ENCODE measurements at places on chromosomes 2 and 18.

DNA sequence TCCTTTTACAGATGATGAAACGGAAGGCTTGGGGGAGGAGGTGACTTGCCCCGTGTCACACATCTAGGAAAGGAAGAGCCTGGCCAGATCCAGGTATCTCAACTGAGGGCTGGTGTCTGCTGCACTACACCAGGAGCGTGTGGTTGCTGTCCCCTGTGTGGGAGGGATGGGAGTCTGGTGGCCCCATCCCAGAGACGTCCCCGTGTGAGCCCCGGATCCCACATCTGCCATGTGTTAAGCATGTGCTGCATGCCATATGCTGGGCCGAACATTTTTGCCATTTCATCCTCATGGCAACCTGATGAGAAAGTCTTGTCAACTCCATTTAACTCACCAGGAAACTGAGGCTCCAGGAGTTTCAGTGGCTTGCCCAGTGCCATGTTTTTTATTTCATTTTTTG lies 4.2 kb downstream of the GAREM2 start:
- no peak for DNase-seq

DNA sequence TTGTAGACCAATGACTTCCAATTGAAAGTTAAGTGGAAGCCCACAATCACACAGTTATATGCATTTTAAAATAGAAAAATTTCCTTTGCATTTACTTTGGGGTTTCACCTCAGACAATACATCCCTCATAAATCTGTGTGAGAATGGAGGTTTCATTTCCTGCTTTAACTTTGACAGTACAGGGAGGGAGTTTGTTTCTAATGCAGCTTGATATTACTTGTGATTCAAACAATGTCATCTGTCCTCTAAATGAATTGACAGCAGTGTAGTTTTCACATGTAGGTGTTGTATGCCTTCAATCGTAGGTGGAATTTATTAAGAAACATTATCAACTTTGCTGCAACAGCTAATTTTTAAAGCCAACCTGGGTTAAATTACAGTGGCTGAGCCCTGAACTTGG lies 75.2 kb downstream of the TMEFF2 start:
- no peak for DNase-seq

GRCh38 chr18:65347446-65347845 lies 403.4 kb upstream of the CDH7 start:
- DNase-seq, result no peak

- no peak for DNase-seq
Observed at GRCh38 chr2:56357655-56358295, 174.0 kb downstream of the CCDC85A start.

GRCh38 chr2:123209202-123209601 lies 815.9 kb upstream of the CNTNAP5 start:
- DNase-seq, result no peak

- DNase-seq, result no peak
Observed at GRCh38 chr18:49047540-49047939, 96.8 kb upstream of the SMAD7 start.

DNA sequence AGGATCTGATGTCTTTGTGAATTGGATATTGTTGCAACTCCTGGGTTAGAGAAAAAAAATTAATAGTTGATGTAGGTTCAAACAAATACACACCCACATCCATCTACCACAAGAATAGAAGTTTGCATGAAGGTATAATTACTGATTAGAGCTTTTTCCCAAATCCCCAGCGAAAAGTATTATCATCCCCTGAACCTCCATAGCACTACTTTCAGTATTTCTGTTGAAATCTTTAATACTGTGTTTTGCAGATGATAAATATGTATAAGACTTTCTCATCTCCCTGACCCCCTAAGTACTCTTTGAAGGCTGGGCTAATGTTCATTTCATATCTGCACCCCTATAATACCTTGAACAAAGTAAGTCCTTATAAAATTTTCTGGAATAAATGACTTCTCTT lies 6.4 kb downstream of the FN1 start:
- DNase-seq, result no peak

DNA sequence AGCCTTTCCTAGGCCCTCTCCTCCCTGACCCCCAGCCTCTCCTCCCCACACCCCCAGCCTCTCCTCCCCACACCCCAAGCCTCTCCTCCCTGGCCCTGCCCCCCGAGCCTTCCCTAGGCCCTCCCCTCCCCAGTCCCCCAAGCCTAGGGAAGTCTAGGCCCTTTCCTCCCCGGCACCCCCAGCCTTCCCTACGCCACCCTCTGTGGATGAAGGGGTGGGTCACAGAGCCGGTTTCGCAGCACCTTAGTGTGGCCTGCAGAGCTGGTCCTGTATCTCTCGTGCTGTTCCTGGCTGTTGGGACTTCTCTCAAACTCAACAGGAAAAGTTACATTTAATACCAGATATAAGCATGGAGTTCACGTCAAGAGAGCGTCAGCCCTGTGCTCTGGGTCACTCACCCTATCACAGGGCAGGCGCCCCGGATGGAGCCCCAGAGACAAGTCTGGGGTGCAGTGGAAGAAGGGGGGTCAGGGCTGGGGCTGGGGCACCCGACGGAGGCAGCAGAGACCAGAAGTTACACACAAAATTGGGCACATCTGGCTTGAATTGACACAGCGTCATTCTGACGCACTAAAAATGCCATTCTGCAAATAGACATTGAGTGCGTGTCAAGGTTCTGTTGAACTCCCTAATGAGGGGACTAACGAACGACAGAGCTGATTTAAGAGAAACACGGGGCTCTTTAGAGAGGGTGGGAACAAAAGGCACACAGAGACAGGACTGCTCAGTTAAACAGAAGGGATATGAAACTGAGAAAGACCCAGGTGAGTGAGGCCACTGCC lies 24.0 kb downstream of the KCNIP3 start:
- DNase-seq, result no peak

- DNase-seq, result no peak
Observed at GRCh38 chr2:65186093-65186868, 41.4 kb upstream of the ACTR2 start.

GRCh38 chr18:62786689-62787088 lies 71.3 kb downstream of the PHLPP1 start:
- no peak for DNase-seq

DNA sequence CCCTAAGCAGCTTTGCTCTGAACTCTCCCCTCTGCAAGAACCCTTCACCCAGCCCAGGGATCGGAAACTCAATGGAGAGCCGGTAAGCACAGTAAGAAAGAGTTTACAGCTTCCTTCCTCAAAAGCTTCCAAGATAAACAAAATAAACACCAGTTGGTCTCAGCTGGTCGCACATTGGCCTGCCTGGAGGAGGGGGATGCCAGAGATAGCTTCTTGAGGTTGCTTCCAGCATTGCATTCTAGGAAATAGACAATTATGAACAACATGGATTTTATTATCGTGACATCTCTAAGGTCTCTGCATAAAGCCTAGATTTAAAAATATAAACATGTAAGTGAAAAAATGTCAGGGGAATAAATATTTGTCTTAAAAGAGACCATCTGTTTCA lies 141.5 kb upstream of the PKDCC start:
- DNase-seq, result no peak

DNA sequence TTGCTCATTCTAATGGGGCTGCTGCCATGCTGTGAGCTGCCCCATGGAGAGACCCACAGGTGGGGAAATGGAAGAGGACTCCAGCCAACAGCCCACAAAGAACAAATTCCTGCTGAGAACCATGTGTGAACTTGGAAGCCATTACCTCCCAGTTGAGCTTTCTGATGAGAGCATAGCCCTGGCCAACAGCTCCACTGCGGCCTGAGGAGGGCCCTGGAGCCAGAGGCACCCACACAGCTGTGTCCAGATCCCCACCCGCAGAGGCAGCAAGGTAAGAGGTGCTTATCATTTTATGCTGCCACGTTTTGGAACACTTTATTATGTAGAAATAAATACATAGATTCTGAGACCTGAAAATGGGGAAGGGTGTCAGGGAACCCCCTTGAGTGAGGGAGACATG lies 44.2 kb upstream of the OTOS start:
- no peak for DNase-seq

DNA sequence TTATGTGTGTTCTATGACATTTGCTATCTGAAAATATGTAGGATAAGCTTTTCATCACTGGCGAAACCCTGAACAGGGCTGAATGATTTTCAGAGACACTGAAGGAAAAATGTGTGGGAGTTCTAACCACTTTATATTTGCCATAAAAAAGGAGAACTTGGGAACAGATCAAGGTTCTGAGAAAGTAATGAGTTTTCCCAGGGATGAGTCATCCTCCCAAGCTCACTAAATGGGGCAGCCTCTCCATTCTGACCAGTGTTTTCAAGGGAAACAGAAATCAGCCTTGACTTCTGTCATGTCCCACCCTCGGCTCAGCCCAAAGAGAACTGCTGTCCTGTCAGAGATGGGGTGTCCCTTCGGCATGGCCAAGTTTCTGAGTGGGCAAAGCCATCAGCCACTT lies 2109.8 kb upstream of the CELF4 start:
- no peak for DNase-seq

DNA sequence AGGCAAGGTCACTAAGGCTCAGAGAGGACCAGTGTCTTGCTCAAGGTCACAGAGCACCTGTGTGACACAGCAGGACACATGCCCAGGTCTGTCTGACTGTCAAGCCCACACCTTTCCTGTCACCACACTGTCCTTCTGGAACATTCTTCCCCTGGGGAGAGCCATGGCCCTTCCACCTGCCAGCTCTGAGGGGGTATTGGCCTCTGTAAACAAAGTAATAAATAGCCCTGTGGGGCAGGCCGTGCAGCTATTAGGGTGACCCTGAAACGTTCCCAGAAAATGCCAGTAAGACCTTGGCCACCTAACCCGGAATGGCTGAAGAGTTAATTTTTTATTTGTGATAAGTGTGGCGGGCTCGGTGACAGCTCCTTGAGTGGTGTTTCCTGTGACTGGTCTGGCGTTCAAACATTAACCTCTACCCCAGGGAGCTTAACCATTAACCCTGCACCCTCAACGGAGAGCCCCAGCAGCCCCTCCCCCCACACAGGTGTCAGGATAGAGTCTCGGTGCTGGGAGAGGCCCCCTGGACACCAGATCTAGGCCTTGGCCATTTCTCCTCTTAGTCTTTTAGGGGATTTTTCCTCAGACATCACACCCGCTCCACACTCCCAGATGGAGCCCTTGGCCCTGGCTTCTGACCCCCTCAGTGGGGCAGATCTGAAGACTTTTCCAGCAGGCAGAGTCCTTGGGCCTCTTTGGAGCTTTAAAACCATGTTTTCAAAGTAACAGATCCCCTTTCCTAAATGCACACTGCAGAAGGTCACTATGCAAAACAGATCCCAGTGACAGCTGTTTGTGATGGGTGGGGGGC lies 36.6 kb downstream of the SCTR start:
- no peak for DNase-seq

GRCh38 chr2:207616185-207616584 lies 9.0 kb downstream of the METTL21A start:
- no peak for DNase-seq

GRCh38 chr2:74845217-74845751 lies 11.4 kb downstream of the HK2 start:
- no peak for DNase-seq

DNA sequence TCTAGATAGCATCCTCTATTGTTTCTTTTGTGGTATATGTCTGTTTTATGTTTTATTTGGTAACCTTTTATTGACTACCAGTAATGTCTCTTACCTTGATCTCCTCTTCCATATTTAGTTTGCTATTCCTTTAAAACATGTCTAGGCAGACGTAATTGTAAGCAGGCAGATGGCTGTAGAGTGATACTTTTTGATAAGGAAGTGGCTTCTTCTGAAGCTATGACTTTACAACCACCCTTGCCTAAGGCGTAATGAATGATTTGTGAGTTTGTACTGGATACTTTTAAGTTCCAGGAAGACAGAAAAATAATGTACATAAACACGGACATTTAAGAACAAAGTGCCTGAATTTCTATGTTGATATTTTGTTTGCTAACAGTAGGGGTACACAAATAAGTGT lies 85.6 kb downstream of the ZNF804A start:
- no peak for DNase-seq

DNA sequence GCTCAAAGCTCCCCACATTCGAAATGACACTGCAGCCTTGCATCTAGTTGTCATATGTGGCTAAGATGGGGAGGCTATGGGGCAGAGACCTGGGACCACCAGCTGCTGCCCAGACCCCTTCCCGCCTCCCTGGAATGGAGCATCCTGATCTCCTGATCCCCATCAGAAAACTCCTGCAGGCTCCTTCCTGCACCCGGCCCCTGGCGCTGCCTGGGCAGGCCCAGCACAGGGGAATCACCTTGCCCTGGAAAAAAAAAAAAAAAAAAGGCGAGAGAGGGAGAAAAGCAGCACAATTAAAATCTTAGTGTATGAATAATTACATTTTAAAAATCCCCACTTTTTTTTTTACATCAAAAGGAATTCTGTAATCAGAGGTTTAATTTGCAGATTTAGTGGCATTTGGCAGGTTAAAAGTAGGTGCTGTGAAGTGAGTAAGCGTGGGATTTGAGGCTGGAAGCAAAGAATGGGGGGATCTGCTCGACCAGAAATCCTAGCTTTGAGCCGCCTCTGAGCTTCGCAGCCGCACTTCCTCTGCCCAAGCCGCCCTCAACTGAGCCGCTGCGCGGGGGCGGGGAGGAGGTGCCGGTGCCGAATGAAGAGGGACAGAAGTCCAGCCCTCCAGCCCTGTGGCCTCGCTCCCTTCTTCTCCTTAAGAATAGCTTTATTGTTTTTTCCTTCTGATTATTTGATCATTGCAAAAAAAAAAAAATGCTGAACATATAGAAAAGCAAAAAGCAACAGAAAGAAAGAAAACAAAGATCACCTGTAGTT lies 30.0 kb downstream of the THNSL2 start:
- no peak for DNase-seq

DNA sequence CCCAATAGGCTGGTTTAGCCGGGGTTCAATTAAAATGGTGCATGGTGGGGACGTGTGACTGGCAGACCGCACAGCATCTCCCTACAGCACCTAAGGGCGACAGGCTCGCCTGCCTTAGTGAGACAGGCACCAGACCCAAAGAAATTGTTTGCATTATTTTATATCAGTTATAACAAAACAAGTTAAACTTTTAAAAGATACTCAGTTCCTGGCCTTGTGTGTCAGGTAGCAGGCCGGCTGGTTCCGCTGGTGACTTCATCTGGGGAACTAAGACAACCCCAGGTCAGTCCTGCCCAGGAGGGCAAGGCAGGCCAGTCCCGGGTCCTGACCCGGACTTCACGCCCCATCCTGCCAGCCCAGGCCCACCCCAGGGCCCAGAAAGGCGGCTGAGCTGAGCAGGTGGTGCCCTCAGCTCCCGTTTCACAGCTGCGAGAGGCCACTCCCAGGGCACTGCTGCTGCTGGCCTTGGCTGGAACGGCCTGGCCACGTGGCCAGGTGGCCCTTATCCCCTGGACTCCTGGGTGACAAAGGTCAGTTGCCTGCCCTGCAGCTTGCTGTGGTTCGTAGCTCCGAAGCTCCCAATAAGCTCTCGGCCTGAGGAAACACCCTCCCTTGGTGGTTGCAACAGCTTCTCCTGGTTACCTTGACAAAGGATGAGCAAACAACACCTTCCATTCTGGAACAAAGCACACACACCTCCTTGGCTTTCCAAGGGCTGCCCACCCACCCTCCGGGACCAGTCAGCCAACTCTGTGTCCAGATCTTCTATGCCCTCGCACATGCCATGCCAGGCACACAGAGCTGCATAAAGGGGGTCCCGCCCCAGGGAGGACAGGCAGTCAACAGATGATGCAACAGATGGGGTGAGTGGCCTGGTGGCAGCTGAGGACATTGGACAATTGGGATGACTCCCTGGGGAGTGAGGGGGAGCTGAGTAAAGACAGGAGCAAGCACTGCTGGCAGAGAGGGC lies 11.3 kb upstream of the AGXT start:
- DNase-seq, result no peak

- no peak for DNase-seq
Observed at GRCh38 chr18:37496568-37496967, 69.0 kb downstream of the CELF4 start.
